ENCODE measurements at places on chromosomes 16 and 17.

GRCh38 chr16:2498531-2499253 lies 15.1 kb upstream of the ATP6V0C start:
- peak; percentile 41 for DNase-seq

DNA sequence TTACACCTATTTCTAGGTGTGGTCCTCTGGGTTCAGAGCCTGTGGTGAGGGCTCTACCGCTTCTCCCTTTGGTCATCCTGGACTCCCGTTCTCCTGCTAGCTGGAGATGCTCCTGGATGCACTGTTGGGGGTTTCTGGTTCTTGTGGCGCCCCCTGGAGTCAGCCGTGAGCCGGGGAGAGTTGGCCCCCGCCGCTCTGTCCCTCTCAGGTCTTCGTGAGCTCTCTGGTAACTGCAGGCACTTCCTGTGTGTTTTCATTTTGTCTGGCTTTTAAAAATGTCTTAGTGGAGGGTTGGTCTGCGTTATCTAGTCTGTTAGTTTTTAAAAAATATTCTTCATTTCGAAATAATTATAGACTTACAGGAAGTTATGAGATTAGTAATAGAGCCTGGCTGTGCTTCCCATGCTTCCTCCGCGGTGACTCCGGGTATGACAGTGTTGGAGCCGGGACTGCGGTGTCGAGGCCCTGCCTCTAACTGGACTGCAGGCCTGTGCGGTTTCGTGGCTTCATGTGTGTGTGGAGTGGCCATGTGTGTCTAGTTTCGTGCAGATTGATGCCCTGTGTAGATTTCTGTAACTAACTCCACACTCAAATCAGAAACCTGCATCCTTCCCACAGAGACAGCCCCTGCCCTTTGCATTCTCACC lies 78.0 kb upstream of the ZNF750 start:
- no peak for DNase-seq

GRCh38 chr16:65658349-65658748 lies 536.5 kb upstream of the CDH11 start:
- no peak for DNase-seq

GRCh38 chr17:7782240-7782639 lies 51.8 kb upstream of the KDM6B start:
- DNase-seq: no peak

- no peak for DNase-seq
Measured at GRCh38 chr17:40522250-40522960, 21.0 kb upstream of the TNS4 start.
